Hematopoietic multipotent progenitor cell treated with erythropoietin and hydrocortisone succinate and interleukin-3 and kit ligand, for 8 days (in vitro differentiated cells): ENCODE measurements at places on chromosomes 16 and 17.

- DNase-seq, result no peak
Measured at GRCh38 chr16:53756275-53756996, 52.5 kb downstream of the FTO start.

DNA sequence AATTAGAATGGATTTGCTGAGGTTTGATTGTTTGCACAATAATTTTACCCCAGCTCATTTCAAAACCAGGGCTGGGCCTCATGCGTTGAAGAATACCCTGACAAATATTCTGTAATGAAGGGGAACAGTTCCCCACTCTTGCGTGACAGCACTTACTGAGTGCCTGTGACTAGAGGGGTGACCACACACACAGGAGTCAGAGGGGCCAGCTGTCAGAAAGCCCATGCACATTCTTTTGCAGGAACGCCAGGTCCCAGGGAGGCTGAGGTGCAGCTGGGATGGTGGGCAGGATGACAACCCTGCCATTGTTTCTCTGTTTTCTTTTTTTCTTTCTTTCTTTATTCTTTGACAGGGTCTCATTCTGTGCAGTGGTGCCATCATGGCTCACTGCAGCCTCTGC lies 44.6 kb downstream of the SMPD3 start:
- no peak for DNase-seq

DNA sequence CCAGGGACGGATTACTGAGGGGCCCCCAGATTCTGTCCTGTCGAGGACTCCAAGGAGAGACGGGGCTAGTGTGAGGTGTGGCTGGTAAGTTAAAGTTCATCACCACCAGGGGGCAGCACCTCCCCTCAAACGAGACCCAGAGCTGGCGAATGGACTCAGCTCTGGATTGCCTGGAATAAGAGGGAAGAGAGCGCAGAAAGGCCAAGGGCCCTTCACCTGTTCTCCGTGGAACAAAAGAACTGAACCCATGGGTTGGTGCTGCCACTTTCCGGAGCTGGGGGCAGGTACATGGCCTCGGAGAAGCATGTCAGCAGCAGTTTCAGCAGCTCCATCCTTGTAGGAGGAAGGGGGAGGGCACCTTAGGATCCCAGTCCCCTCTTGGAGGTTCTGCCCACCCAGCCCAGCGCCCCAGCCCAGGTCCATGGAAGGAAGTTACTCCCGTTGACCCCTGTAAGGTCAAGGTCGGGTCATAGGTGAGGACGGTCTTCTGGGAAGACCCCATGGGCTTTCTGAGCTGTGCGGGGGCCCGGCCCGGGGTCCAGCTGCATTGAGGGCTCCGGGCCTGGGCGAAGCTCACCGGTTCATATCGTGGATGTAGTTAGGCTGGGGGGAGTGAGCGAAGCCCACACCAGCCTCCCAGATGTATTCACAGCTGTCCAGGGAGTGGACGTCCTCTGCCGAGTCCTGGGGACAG lies 10.8 kb downstream of the HID1 start:
- peak; percentile 85 for DNase-seq

DNA sequence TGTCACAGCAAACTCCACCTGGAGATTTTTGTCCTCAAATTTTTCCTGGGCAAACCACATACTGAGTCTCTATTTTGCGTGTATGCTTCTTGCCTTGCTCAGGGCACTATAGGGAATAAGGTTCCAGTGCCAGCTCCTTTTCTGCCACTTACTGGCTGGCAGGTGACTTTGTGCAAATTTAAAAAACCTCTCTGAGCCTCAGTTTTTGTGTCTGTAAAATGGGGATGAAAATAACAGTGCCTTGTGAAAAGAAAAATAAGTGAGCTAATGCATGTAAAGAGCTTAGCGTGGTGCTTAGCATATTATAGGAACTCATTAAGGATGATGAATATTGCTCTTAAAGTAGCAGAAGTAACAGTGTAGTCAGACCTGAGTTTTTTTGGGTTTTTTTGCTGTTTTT lies 19.9 kb downstream of the CLEC19A start:
- no peak for DNase-seq

- DNase-seq, result no peak
Measured at GRCh38 chr16:6558126-6558525, 774.5 kb upstream of the RBFOX1 start.

- DNase-seq, result no peak
Measured at GRCh38 chr16:65688301-65688700, 566.4 kb upstream of the CDH11 start.

- no peak for DNase-seq
Measured at GRCh38 chr16:29025218-29025617, 40.4 kb downstream of the LAT start.

DNA sequence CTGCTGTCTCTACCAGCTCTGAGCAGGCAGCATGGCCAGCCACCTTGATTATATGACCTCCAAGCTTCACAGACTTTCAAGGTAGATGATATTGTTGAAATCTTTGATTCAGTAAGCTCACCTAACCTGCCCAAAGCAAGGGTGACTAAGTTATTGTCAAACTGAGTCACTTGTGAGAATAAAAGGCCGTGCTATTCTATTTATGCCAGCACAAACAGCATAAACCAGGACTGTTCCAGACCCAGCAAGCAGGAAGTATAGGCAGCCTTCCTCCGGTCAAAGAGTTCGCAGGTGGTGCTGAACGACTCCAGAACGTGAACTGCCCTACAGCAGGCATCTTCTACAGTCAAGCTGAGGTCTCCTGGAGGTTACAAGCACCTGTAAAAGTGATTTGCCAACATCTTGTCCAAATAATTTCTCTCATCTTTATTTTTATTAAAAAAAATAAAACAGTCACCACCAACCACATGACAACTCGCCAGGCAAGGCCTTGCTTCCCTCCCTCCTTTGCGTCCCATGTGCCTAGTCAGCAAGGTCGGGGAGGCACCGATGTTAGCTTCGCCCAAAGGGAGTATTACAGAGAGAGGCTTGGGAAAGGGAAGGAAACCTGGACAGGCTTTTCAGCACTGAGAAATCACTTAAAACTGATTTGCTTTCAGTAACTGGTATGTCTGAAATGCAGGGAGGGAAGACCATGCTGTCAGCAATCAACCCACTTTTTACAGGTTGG lies 10.8 kb downstream of the ARL2BP start:
- no peak for DNase-seq
